ENCODE measurements at places on chromosomes 4 and X.

DNA sequence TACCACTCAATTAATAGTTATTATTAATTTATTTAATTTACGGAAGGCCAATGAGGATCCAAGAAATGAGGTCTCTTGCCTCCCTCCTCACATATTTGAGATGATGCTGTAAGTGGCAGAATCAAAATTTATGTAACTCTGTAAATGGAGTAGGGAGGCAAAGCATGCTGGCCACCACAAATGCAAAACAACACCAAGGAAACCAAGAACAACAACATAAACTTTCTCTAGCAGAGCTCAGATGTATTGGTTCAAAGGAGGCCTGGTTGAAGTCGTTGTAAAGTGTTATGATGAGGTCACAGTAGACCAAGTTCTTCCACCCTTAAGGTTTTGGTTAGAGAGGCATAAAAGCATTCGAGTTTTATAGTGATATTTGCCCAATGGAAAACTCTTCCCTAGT is 194.8 kb upstream of the FAT1 start:
- DNase-seq, result no peak

DNA sequence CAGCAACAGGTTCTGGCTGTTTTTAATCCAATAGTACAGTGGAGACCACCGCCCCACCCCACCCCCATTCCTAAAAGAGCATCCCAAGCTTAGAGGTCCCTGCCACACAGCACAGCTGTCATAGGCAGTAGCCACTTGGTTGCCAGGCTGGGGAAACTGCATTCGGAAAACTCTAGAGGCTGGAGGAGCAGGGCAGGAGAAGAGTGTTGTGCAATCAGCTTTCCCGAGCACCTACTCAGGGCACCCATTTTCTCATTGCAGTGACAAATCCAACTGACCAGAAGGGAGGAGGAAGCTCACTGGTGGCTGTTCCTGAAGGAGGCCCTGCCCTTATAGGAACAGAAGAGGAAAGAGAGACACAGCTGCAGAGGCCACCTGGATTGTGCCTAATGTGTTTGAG is 1.1 kb downstream of the CXCL1 start:
- DNase-seq, result no peak

GRCh38 chr4:94491322-94491721 is 39.6 kb downstream of the PDLIM5 start:
- no peak for DNase-seq

GRCh38 chr4:1784395-1784788 is 8.7 kb upstream of the FGFR3 start:
- no peak for DNase-seq

DNA sequence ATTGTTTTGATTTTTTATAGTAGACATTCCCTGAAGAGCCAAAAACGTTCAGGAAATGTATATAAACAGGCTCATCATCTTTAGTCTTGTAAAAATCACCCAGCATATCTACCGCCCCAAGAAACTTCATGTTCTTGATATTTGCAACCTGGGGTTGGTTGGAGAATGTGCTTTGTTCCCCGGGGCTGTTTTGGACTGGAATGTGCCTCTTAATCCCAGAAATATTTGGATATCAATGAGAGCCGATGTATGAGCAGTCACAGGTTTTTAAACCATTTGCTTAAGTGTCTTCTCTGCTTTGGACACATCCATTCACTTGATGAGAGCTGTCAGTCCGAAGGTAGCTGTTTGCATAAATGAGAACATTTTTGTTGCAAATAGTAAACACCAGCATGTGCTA is 449.7 kb downstream of the PCDH7 start:
- no peak for DNase-seq

- DNase-seq, result no peak
Observed at GRCh38 chr4:62914758-62915157, 1494.5 kb downstream of the TECRL start.

DNA sequence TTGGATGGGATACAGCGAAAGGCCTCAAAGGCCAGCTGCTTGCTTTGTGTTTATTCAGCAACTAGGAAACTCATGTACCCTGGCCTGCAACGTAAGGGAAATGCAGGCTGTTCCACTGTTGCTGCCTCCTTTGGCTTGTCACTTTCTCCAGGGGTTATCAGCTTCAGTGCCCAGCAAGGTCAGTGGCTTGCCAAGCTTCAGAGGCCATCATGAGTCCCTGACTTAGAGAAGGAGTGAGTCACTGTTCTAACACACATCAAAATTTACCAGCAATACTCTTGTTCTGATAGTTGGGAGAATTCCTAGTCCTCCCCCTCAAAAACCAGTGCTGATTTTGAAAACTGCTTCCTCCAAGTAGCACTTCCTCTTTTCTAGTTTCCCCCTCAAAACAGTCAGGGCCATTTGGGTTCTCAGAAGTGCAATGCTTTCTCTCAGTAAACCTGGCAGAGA is 250.8 kb downstream of the ARHGAP24 start:
- DNase-seq, result no peak

GRCh38 chr4:40840985-40841571 is 91.3 kb downstream of the NSUN7 start:
- DNase-seq, result peak; percentile 24

- no peak for DNase-seq
Observed at GRCh38 chr4:6549445-6549844, 25.5 kb upstream of the MAN2B2 start.

GRCh38 chrX:37509349-37509748 is 62.1 kb upstream of the LANCL3 start:
- no peak for DNase-seq

DNA sequence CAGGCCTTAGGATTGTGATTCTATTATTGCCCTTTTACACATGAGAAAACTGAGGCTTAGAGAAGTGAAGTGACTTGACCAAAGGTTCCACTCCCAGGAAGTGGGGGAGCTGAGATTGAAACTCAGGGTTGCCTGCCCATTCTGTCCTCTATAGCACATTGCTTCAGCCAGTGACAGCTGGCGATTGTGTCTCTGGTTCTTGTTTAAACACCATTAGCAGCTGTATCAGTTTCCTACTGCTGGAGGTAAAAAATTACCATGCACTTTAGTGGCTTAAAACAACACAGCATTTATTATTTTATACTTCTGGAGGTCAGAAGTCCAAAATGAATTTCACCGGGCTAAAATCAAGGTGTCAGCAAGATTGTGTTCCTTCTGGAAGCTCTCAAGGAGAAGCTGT is 205.8 kb upstream of the MAMLD1 start:
- DNase-seq, result no peak

- DNase-seq, result no peak
Observed at GRCh38 chrX:145816601-145817315, 871 bp upstream of the SLITRK2 start.

DNA sequence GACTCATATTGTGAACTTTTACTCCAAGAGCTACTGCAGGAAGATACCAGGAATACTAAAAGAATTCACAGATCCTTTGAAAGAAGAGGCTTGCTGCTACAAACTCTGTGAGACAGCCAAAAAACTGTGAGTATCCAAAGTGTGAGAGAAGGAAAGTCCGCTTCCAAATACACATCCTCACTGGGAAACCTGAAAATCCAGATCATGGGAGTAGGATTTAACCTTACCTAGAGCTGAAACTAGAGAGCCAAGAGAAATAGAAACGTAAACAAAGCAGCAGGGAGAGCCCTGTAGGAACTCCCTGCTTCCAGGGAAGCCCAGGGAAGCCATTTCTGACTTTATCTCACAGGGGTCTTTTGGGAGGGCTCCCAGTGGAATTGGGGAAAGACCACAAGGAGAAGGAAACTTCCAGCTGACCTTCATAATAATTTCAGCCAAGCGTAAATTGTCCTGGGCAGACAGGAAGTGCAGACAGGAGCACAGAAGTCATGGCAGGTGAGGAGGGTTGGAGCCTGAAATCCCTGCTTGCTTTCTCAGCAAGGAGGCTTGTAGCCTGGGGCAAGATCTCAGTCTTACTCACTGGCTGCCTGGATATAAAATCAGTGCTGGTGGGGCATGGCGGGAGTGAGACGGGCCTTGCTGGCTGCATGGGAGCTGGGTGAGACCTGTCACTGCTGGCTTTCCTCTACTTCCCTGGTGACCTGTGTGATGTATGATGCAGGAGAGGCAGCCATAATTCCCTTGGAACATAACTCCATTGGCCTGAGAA is 26.2 kb upstream of the NFKB1 start:
- DNase-seq, result no peak

DNA sequence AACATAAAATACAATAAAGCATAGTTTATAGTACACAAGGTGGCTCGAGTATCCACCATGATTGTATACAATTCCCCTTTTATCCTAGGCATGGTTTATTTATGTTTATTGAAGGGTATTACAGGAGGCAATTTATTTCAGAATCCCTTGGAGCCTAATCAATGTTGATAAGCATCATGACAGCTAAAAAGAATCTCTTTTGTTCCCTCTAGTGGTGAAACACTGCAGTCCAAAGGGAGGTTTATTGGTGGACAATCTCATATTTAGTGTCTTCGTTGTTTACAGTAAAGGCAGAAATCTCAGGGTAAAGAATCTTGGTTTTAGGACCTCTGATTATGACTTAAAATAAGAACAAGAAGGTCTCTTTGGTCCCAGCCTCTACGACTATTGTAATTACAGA is 1712.5 kb downstream of the C4orf33 start:
- peak; percentile 2 for DNase-seq

DNA sequence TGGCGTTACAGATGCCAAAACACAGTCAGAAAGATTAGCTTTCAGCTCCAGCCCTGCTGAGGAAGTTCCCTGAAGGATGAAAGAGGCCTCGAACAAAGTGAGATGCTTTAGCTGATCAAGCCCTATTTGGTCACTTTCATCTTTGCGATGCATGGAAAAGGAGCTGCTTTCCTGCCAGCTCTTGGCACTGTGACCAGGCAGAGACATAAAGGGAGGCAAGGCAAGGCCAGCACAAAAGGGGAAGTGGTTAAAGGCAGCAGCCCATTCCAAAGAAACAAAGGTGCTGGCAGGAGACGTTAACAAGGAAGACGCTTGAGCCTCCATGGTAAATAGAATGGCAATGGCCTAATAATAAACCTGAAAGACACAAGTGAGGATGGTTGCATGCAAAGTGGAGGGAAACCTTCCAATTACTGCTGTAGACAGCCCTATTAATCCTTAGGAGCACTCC is 617.1 kb upstream of the INTU start:
- DNase-seq, result no peak

- DNase-seq, result no peak
Observed at GRCh38 chr4:4388836-4389575, 2.1 kb downstream of the NSG1 start.

GRCh38 chr4:110296892-110297291 is 98.5 kb upstream of the ELOVL6 start:
- no peak for DNase-seq

DNA sequence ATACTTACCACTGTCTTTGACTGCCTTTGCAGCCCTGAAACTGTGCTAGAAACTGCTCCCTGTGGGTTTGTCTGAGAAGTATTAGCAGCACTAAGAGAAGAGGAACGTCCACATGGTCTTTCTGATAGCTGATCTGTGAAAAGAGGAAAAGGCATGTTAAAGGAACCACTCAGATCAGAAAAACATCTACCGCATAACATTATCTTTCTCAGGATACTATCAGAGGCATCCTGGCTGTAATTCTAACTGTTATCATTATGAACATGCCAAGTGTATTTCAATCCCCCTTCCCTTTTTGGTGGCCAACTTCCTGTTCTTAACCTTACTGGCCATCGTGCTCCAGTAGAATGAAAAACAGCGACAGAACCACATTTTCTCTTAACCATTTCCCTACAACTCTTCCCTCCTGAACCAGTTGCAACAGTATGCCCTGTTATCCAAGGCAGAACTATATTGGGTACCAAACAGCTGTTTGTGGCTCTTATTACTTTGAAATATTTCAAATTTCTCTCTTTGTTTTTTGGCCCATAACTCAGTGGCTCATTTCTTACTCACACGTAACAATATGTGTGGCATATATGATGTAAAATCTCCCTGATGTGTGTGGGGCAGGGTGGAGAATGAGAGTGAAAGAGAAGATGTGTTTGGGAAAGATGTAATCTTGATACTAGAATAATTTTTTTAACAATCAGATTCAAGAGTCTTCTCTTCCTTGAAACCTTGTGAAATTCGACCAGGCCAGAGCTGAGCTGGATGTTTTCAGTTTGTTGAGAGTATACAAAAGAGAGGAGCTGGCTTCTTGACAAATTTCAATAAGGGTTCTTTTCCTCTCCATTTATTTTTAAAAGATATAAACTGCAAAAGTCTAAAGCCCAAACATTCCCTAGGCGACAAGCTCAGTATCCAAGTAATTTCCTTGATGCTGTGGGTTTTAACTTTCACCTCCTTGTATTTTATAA is 35.2 kb downstream of the ARHGEF6 start:
- DNase-seq, result no peak

All from NCI-H748 treated with DMSO at 0.1 percent for 48 hours (cell line).